Natural killer cell treated with Interleukin-12 subunit alpha and Interleukin-12 subunit beta and Interleukin-15 and Interleukin-18, amount 100 ng/mL, for 72 hours (primary cell): ENCODE measurements at places on chromosomes 1 and 21. TPM values are rescaled to one million over a fixed set of nuclear protein-coding genes. Genes with fewer than 3 reads are reported as not detected.

- no peak for DNase-seq
- H3K4me1 ChIP-seq: no peaks in the 10 kb centered on the region
- no peak overlapping the region for H3K4me3 ChIP-seq
- no peaks in the 10 kb centered on the region for H3K36me3 ChIP-seq
Observed at GRCh38 chr1:157505481-157506272, 46.6 kb downstream of the FCRL5 start.

FHAD1 gene
- total RNA-seq: 0.42 TPM

LORICRIN gene
- total RNA-seq: not detected

DNA sequence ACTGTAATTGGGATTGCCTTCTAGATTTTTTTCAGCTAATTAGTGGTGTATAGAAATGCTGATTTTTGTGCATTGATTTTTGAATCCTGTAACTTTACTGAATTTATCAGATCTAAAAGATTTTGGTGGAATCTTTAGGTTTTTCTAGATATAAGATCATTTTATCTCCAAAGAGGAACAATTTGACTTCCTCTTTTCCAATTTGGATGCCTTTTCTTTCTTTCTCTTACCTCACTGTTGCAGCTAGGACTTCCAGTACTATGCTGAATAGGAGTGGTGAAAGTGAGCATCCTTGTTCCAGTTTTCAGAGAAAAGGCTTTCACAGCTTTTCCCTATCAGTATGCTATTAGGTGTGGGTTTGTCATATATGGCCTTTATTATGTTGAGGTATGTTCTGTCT is 53.6 kb downstream of the TESK2 start:
- no peaks in the 10 kb centered on the region for H3K4me1 ChIP-seq
- no peaks in the 10 kb centered on the region for H3K27me3 ChIP-seq
- H3K27ac ChIP-seq: no peak overlapping the region
- no peak for DNase-seq

DNA sequence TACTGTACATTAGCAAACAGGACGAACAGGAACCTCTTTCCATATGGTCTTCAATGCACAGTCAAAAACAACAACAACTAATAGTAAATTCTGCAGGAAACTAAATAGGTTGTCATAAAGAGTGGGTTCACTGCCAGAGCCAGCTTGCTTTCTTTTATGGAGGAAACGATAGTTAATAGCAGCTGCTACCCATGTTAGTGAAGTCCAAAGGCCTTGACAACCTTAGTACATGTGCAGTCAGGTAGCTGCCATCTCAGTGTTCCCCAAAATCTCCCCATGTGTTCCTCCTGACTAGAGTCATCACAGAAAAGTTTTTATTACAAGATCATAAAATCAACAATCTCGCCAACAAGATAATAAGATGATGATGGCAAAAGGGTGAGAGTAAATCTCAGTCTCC is 16.6 kb upstream of the ADORA3 start:
- H3K27me3 ChIP-seq: no peaks in the 10 kb centered on the region
- H3K27ac ChIP-seq: no peak overlapping the region
- no peak overlapping the region for H3K4me3 ChIP-seq
- H3K36me3 ChIP-seq: no peaks in the 10 kb centered on the region

LCE1A gene
- total RNA-seq: not detected

DNA sequence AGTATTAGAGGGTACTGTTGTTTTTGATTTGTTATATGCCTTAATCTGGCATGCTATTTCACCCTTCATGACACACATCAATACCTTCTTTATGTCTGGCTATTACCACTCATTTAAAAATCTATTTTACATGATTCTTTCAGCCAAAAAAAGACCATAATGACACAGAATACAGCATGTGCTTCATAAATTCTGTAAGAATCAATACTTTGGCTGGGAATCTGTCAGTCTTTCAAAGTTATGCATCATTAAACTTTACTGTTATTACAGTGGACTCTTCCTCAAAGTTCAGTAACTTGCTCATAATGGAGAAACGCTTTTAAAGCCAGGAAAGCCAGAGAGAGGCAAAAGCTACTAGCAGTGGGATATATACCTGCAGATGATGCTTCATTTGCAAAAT is 247.2 kb upstream of the ADGRL2 start:
- DNase-seq: no peak
- no peaks in the 10 kb centered on the region for H3K27me3 ChIP-seq
- no peaks in the 10 kb centered on the region for H3K36me3 ChIP-seq
- H3K4me3 ChIP-seq: no peak overlapping the region

- no peak overlapping the region for H3K27ac ChIP-seq
- H3K27me3 ChIP-seq: peaks cover 24% of the 10 kb centered on the region
- H3K4me3 ChIP-seq: no peak overlapping the region
- no peaks in the 10 kb centered on the region for H3K36me3 ChIP-seq
Observed at GRCh38 chr1:231428377-231428776, 6.3 kb upstream of the EGLN1 start.

UTS2 gene
- total RNA-seq: 0.78 TPM

DNA sequence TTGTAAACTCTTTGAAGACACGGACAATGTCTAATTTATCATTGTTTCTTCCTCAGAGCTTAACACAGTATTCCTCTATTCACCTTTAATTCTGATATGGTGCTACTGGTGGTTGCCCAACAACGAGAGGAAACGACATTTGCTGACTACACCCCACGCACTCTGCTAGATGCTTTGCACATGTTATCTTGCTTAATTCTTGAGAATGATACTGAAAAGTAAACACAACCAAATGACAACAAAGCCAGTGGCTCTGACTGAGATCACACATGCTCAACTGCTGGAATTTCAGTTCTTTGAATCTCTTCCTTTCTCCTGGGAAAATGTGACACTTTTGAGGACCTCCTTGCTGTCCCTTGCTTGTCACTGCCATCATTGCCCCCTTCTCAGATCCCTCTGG is 37.2 kb upstream of the DDAH1 start:
- no peak for DNase-seq
- no peak overlapping the region for H3K4me3 ChIP-seq
- H3K36me3 ChIP-seq: no peaks in the 10 kb centered on the region

AIM2 gene
- 6.6 TPM for total RNA-seq

- no peaks in the 10 kb centered on the region for H3K36me3 ChIP-seq
- H3K27me3 ChIP-seq: peaks cover 2% of the 10 kb centered on the region
- no peak overlapping the region for H3K4me3 ChIP-seq
- DNase-seq: no peak
- no peaks in the 10 kb centered on the region for H3K4me1 ChIP-seq
- H3K27ac ChIP-seq: no peak overlapping the region
Observed at GRCh38 chr21:42769820-42770716, 109.3 kb downstream of the WDR4 start.

- H3K27me3 ChIP-seq: peaks cover 13% of the 10 kb centered on the region
- H3K4me3 ChIP-seq: peak within 1 kb of the TSS; percentile 89
- H3K4me1 ChIP-seq: peaks cover 13% of the 10 kb centered on the region
- H3K36me3 ChIP-seq: peaks cover 8% of the 10 kb centered on the region
- DNase-seq: peak; percentile 83
Observed at GRCh38 chr1:210328746-210329503, at the start of gene HHAT. Gene HHAT (plus strand): TSS chr1:210328902. CDS start chr1:210348976, 20,074 bp downstream.

GRCh38 chr1:30696831-30697230 is 26.6 kb downstream of the MATN1 start:
- DNase-seq: no peak
- no peaks in the 10 kb centered on the region for H3K4me1 ChIP-seq
- no peaks in the 10 kb centered on the region for H3K36me3 ChIP-seq
- H3K4me3 ChIP-seq: no peak overlapping the region

TCP10L gene
- 1.3 TPM for total RNA-seq
